A673 (cell line): ENCODE measurements at places on chromosomes 5 and 9.
A peak's percentile ranks its signal among the peaks of the same experiment; 100 is the strongest.

DNA sequence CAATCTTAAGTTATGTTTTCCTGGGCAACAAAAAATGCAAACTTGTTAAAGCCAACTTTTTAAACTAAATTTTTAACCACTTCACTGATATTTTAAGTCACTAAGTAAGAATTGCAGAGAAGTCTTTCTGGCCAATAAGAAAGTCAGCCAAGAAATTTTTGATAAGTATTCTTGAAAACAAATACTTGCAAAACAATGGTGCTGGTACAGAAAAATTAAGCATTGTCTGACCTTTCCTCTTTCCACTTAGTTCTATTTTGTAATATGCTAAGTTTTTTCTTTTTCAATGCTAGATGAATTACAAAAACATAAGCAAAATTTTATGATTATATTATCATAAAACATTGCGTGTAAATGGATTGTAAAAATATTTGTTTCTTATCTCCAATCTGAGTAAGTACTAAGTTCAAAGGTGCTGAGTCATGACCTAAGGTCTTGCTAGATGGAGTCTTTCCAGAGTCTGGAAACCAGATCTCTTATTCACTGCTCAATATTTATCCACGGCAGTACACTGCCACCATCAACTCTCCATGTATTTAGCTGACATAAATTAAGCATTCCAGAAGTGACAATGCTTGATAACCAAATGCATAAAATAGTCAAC, 139.7 kb downstream of the MEF2C start:
- DNase-seq, result no peak
- no peaks in the 10 kb centered on the region for H3K27me3 ChIP-seq
- H3K36me3 ChIP-seq, result no peaks in the 10 kb centered on the region
- H3K4me3 ChIP-seq, result no peak overlapping the region
- no peak overlapping the region for H3K27ac ChIP-seq

GRCh38 chr5:116651653-116652052, 77.0 kb upstream of the SEMA6A start:
- H3K27me3 ChIP-seq, result no peaks in the 10 kb centered on the region
- H3K27ac ChIP-seq, result peak overlapping the region; percentile 82
- peak; percentile 11 for DNase-seq
- H3K4me3 ChIP-seq, result no peak overlapping the region
- no peaks in the 10 kb centered on the region for H3K36me3 ChIP-seq
- H3K4me1 ChIP-seq, result peaks cover 53% of the 10 kb centered on the region

- no peaks in the 10 kb centered on the region for H3K27me3 ChIP-seq
- peak within 1 kb of the TSS; percentile 84 for H3K27ac ChIP-seq
- peak within 1 kb of the TSS; percentile 92 for H3K4me3 ChIP-seq
- peaks cover 4% of the 10 kb centered on the region for H3K4me1 ChIP-seq
- DNase-seq, result peak; percentile 90
Observed at GRCh38 chr9:131530920-131531832, at the start of gene UCK1. TSS of gene UCK1 (minus strand) at chr9:131531263. CDS start at chr9:131531174, 89 bp downstream.

DNA sequence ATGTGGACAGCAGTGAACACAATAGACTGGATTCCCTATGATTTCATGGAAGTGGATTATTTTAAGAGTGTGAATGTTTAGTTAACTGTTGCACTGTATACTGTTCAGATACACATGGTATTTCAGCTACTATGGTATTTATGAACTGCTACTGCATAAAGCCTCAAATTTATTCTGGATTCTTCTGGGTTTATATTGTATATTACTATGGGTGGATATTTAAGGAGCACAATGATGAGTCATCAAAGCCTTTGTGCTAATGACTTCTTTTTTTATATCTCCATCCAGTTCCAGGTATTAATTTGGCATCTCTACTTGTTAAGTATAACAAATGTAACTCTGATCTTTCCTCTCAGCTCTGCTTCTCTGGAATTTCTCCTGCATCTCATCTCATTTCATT, 6.8 kb downstream of the KDM4C start:
- no peaks in the 10 kb centered on the region for H3K36me3 ChIP-seq
- no peaks in the 10 kb centered on the region for H3K27me3 ChIP-seq
- DNase-seq, result no peak
- no peak overlapping the region for H3K27ac ChIP-seq
- no peak overlapping the region for H3K4me3 ChIP-seq
- no peaks in the 10 kb centered on the region for H3K4me1 ChIP-seq

- no peak overlapping the region for H3K27ac ChIP-seq
- no peak overlapping the region for H3K4me3 ChIP-seq
- no peaks in the 10 kb centered on the region for H3K27me3 ChIP-seq
- no peak for DNase-seq
Observed at GRCh38 chr5:167821669-167822068, 469.8 kb upstream of the WWC1 start.

GRCh38 chr9:87766697-87767096, 40.8 kb downstream of the CTSL start:
- H3K36me3 ChIP-seq, result no peaks in the 10 kb centered on the region
- no peaks in the 10 kb centered on the region for H3K27me3 ChIP-seq
- H3K4me3 ChIP-seq, result no peak overlapping the region
- DNase-seq, result no peak
- H3K4me1 ChIP-seq, result no peaks in the 10 kb centered on the region
- no peak overlapping the region for H3K27ac ChIP-seq

DNA sequence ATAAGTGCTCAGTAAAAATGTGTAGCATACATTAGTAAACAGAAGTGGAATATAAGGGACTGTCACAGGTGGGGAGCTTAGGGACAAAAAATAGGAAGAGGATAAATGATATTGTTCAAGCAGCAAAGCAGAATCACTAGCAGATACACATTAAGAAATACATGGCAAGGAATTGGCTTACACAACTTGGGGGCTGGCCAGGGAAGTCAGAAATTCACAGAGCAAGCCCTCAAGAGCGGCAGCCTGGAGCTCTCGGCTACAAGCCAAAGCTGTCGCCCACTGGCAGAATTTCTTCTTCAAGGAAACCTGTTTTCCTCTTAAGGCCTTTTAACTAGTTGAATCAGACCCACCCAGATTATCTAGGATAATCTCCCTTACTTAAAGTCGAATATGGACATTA, 73.0 kb upstream of the SMIM23 start:
- no peaks in the 10 kb centered on the region for H3K4me1 ChIP-seq
- DNase-seq, result no peak
- no peaks in the 10 kb centered on the region for H3K36me3 ChIP-seq
- no peak overlapping the region for H3K4me3 ChIP-seq
